Testis (tissue), 5 donors: ENCODE measurements at places on chromosomes 5 and 9. TPM values are rescaled to one million over a fixed set of nuclear protein-coding genes. Genes with fewer than 3 reads are reported as not detected.

- no peak for DNase-seq
Measured at GRCh38 chr5:146794326-146795029, 84.1 kb downstream of the PPP2R2B start.

Gene KCNV2
- total RNA-seq = 4.3 TPM

DNA sequence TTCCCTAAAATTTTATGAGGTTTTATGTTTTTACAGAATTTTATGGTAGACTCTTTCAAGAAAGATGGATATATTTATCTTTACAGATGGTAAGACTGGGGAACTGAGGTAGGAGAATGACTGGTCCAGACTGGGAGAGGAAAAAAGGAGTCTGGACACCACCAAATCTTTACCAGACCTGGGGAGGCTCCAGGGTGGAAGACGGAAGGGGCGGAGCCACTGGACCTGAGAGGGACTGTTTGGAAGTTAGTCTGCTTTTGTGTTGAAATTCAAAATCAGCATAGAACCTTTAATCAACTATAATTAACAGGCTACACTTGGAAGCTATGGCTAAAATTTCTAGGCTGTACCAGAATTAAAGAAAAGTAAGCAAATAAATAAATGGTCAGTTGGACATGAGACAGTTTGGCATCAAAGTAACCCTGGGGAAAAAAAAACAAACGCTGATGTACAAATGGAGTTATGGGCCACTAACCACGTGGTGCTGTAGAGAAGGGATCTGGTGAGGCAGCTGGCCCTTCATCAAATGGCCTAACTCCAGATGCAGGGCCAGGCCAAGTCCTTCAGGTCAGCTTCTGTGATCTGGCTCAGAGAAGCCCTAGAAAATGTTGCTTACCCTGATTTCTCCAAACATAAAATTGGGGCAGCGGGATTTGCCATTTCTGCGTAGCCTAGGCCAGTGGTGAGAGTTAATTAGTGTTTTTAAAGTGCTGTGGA is 155.1 kb downstream of the ARSB start:
- DNase-seq = peak; percentile 73

- no peak for DNase-seq
Measured at GRCh38 chr9:105449081-105449480, 1.2 kb downstream of the FSD1L start.

Gene GNA14
- total RNA-seq = 4.3 TPM

DNA sequence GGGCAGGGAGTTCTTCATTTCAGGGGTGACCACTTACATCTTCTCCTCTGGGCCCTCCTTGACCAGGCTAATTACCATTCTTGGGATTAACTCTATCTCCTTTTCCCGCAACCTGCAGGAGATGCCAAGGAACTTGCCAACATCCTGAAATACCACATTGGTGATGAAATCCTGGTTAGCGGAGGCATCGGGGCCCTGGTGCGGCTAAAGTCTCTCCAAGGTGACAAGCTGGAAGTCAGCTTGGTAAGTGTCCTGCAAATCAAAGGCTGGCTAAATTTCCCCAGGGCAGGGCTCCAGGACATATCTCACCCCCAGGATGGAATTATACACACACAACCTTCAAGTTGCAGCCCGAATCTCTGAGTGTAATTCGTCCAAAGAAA is 30.2 kb downstream of the TGFBI start:
- DNase-seq = no peak

GRCh38 chr9:136644593-136645351 is 17.9 kb upstream of the EGFL7 start:
- DNase-seq = peak; percentile 34

Gene ZFR
- 97.2 TPM for total RNA-seq

Gene SLC34A1
- 0.19 TPM for total RNA-seq

DNA sequence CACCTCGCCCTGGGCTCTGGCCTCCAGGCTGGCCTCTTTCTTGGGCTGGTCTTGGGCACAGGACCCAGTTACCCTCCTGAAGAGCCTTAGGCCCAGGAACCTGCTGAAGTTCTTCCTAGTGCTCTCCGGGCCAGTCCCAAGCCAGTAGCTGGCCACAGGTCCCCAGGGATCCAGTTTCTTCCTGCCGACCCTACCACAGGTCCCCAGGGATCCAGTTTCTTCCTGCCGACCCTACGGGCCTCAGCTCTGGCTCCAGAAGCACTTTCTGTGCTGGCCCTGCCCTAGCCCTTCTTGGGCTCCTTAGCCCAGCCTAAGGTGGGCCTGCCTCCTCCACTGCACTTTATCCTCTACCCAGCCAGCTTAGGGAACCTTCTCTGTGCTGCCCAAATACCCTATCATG is 18.2 kb upstream of the CACFD1 start:
- no peak for DNase-seq

- no peak for DNase-seq
Measured at GRCh38 chr5:52523701-52524100, 264.0 kb upstream of the ITGA1 start.

DNA sequence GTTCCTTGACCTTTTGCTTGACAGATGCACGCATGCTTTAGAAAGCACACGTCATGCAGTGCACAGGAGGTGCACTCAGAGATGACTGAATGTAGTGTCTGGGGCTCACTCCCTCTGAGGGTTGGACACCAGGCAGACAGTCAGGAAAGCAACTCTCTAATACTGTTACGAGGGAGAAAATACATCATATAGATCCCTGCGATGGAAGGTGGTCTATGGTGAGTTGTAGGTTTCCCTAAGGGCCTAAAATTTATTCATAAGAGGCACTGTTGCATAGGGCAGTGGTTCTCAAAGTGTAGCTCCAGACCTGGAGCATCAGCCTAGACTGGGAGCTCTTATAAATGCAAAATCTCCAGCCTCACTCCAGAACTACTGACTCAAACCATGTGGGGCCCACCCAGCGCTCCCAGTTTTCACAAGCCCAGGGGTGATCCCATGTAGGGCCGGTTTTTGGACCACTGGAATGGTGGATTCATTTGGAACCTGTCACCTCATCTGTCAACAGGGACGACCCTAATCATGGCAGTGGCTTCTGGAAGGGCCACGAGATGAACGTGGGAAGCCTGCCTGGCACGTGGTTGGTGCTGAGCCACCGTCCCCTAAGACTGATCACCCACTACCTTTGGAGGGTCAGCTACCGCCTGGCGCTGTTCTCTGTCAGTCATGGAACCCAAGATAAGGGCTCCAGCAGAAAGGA is 16.8 kb upstream of the PHF19 start:
- no peak for DNase-seq

DNA sequence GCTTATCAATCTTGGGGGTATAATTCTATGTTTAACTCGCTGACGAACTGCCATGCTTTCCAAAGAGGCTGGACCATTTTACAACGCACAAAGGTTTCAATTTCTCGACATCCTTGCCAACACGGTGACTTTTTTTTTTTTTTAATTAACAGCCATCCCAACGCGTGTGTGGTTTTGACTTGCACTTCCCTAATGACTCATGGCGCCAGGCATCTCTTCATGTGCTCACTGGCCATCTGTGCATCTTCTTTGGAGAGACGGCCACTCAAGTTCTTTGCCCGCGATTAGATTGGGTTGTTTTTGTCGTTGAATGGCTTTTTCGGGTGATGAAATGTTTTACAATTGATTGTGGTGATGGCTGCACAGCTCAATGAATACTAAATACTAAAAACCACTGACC is 12.5 kb upstream of the CARD9 start:
- DNase-seq = no peak

DNA sequence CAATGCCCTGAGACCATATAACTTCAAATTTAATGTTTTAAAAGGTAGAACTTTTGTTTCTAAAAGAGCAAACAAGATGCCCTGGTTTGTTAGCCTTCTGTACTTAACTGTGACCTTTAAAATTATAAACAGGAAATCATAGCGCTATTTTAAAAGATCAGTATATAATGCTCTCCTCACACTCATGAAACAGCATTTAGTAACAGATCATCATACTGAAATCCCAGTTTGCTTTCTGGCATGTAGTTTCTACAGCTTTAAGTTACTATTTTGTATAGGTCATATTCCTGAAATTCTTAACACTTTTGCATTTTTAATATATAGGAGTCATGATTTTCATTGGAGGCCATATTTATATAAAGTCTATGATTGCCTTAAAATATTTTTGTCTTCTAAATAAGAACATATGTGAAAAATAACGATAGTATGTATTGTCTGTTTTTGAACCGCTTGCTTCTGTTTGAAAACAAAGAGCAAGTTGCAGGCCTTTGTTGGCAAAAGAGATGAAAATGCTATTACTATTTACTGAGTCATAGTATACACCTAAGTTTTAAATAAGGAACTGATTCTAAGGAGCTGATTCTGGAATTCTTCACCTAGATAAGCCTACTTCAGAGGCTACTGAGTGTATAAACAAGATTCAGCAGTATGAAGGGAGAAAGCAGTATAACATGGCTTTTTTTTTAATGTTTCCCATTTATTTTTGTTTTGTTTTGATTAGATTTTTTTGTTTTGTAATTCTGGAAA is 20.5 kb downstream of the SRFBP1 start:
- no peak for DNase-seq

DNA sequence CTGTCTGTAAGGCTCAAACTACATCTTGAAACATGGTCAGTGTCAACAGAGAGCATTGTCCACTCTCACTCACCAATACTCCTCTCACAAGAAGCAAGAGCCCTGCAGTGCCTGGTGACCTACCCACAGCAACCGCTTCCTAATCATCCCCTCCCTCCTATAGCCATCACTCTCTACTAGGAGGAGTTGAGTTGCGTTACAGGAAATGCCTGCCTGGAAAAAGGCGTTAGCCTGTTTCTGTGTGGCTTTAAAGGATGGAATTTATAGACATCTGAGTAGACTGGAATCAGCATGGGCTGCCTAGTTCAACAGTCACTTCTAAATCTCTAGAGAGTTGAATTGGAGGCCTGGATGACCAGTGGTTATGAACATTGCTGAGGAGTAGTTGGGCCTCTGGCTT is 108.3 kb upstream of the FER start:
- DNase-seq = no peak

Gene IL17B
- 12.4 TPM for total RNA-seq

- DNase-seq = no peak
Measured at GRCh38 chr5:153818626-153819025, 220.1 kb downstream of the FAM114A2 start.

DNA sequence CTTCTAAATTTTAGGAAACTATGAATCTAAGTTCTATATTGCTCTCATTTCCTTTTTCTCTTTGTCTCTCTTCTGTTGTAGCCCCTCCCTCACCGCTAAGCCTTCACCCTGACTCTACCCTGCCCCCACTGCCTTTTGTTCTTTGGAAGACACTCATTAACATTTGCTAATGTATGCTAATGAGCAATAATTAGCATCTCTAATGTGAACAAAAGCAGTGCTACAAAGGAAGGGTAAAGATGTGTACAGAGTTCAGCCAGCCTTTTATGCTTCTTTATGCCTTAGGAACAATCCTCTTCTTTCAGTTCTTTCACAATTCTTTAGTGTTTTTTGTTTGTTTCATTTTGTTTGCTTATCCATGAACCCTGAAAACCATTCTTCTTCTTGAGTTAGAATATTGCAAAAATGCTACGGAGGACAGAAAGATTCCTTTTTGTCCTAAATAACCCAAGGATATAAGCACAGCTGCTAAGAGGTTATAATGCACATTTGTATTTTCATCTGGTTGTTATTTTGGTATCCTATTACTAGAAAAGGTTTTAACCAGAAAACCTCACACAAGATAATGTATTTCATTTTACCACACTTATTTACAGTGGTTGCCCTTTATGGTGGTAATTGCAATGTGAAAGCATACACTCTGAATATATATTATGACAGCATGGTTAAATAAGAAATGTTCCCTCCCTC is 159.3 kb downstream of the TMC1 start:
- DNase-seq = no peak

- no peak for DNase-seq
Measured at GRCh38 chr9:94967482-94967881, 241.0 kb downstream of the AOPEP start.

- DNase-seq = no peak
Measured at GRCh38 chr9:32384002-32384363, 460 bp upstream of the ACO1 start.

Gene CD74
- total RNA-seq = 223 TPM

DNA sequence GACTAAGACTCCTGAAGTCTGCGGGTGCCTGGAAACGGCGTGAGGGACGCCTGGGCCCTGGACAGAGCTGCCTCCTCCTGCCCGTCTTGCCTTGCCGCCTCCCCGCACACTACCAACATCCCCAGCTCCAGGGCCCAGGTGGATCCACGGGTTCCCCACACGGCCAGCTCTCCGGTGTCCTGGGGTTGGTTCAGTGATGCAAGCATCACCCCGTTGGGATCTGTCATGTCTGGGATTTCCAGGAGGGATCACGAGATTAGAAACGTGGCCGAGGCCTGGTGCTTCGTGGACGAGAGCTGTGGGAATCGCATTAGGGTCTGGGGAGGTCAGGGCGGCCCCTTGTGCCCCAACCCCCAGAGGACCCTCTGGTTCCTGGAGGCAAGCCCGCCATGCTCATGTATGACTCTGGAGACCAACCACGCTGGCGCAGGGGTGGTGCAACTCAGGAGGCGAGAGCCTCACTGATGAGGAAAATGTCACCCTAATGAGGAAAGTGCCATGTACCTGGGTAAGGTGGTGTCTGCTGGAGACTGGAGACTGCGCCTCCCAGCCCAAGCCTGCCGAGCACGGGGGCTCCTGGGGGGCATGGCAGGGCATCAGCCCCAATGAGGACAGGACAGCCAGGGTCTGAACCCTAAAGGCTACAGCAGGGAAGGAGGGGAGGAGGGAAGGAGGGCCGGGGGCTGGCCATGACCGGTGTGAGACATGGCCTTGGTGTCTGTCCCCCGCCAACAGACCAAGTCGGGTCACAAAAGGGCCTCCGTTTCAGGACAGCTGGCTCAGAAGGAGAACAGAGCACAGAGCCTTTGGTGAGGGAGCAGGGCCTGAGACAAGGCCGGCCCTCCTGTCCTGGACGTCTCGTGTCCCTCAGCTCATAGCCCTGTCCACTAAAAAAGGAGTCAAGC is 31.9 kb upstream of the SLC6A19 start:
- DNase-seq = no peak

- DNase-seq = no peak
Measured at GRCh38 chr5:61822584-61822983, 483.4 kb upstream of the KIF2A start.

DNA sequence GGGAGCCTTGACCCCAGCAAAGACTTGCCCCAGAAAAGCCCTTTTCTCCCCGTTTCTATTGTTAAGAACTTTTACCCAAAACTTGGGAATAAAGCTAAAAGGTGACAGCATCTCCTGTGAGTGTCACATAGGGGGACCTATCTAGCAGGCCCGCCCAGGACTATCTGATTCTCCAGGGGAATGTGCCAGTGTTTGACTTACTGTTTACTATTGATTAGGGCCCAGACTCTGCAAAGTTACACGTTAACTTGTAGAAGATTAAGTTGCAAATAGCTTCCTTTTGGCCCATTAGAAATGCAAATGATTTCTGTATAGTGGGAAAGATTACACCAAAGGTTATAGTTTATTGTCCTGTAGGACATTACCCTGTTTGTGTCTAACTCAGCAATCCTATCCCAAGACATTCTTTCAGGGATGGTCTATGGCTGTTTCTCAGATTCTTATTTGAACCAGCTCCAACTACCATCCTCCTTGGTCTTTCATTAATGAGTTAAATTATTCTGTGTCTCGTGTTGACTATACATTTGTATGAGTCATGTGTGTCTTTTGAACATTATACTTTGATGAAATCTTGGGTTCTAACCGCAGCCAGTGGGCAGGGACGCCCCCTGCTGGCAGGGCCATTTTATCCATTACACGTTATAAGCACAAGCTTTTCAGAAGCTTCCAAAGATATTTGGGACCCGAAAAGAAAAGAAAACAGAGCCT is 60.7 kb downstream of the HRH2 start:
- DNase-seq = peak; percentile 84
